ENCODE measurements at places on chromosomes 4 and X.

DNA sequence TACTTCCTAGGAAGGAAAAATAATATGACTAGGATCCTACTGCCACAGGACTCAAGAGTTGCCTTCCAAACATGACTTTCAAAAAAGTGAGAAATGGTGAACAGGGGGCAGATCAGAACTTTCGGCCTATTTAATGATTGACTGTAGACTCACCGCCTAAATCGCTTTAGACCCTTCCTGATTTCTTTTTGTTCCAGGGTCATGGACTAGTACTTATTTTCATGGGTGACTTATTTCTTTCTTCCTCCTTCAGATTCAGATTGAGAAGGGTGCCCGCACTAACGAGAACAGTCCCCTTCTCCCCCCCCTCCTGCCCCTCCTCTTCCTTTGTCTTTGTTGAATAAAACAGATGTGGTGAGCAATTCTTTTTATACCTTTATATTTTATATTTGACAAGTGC is 48.0 kb upstream of the KLHL8 start:
- DNase-seq = no peak

DNA sequence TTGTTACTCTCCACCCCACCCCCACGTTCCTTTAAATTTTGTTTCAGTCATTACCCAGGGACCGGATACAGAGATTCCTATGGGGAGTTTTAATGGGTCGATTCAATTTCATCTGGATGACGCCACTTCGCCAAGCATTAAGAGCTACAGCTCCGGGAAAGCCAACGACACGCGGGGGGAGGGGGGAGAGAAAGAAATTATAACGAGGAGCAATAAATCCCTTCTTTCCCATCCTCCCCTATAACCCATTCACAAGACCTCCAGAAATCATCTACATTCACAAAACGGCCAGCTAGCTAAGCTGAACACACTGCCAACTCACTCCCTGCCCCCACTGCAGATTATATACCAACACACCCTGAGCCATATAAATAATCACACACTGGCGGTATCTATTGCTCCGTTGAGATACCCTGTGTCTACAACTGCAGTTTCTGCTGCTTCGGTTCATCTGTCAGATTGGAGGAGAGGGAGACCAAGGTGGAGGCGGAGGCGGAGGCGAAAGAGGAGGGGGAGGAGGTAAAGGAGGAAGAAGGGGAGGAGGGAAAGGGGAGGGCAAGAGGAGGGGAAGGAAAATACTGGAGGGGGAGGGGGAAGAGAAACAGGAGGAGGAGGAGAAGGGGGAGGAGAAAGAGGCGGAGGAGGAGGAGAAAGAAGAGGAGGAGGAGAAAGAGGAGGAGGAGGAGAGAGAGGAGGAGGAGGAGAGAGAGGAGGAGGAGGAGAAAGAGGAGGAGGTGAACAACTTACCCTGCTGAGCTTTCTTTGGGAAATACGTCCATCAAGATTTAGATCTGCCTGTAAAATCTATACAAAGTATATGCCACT is 113.9 kb upstream of the VAMP7 start:
- DNase-seq = peak; percentile 1

DNA sequence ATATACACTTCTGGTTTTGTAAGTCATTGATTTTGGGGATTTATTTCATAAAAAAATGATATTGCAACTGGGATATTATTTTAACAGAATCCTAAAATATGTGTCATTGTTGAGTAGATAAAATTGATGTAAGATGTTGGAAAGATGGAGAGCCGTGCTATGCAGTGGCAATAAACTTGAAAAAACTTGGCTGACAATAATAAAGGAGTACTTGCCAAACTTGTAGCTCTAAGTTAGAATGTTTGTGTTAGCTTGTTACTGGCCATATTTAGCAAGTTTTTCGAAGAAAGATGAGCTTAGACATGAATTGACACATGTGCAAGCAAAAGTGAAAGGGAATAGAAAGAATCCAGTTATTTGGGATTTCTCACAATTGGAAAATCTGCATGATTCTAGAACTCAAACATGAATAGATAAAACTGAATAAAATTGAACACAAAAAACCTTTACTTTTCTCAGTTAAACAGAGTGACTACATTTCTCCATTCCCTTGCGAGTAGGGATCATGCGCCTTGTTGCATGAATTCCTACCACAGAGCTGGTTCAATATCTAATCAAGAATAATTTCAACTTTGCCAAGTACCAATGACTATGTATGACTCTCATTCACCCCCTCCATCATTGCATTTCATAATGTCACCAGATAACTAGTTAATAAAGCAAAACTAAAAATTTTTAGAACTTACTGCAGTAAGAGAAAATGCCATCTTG is 327.8 kb downstream of the CAMK2D start:
- DNase-seq = no peak

GRCh38 chrX:46637938-46638337 is 64.4 kb downstream of the CHST7 start:
- DNase-seq = no peak

- no peak for DNase-seq
These were observed 1530.5 kb downstream of the PCDH18 start for GRCh38 chr4:136001791-136002190.

DNA sequence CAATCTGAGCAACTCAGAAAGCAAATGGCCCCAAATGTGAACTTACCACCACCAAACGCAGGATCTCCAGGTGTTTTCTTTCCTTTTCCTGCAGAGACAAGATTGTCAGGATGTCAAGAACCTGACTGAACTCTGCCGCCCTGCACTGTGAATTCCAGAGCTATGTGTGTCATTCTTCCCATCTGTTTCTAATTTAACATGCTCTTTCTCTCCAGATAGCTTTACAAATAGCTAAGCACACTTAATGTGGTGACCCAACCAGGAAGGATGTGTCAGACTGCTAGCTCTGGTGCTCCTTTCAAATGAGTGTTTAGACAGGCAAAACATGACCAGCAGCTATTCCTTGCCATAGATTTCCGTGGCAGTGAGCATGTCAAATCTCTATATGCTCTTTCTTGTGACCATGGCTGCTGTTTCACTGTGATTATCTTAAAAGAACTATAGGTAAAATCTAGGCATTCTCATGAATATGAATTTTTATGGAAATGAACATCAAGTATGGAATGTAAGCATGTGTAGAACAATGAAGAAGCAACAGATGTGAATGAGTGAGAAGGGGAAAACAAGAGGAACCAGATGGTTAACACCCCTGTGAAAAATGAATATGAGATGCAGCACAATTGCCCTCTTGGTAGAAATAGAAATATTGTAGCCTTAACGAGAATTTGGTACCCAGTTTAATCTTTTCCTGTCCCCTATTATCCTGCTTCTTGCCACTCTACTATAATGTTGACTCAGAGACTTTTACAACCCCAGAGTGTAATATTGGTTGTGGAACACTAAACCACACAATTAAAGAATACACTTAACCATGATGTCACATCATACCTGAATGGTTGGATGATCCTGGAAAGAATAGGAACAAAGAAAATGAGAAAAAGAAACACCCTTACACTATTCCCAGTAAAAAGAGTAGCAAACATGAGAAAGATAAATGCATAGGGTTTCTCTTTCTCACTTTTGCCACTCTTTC is 247.8 kb upstream of the DKK2 start:
- no peak for DNase-seq

- DNase-seq = no peak
These were observed 178.4 kb upstream of the GPR101 start for GRCh38 chrX:137212078-137212632.

DNA sequence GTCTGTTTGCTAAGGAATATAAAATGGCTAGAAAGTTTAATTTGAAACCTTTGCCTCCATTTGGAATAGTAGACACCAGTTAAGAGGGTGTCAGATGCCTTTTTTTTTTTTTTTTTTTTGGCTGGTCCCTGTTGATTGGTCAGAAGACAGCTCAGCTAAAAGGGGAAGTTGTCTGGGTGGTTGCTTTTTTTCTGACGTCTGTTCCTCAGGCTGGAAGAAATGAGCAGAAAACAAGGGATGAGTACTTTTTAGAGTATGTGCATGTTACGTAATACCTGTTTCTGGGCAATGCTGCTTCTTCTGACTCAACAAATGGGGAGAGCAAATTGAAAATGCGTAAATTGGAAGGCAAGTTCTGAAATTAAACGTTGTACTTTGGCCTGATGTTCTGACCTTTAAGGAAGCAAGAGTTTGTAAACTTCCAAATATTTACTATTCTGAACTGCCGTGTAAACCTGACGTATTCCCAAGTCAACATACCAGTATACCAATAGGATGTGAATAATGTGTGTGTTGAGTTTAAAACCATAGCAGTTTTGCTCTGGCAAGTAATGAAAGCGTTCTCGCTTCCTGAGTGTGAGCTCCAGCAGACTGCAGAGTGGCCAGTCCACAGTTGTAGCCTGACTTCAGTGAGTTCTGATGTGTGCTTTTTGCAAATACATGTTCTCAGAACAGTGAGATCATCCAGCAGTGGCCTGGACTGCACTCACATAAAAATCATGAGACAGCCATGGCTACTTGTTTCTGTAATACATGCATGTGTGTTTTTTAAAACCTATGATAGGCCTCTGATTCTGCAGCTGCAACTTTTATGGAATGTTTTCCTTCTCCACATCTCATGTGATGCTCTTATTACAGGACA is 1.7 kb downstream of the SAT1 start:
- DNase-seq = no peak

GRCh38 chr4:41009411-41009810 is 204.9 kb downstream of the APBB2 start:
- DNase-seq = no peak

- no peak for DNase-seq
These were observed 61.3 kb downstream of the AR start for GRCh38 chrX:67604979-67605703.

DNA sequence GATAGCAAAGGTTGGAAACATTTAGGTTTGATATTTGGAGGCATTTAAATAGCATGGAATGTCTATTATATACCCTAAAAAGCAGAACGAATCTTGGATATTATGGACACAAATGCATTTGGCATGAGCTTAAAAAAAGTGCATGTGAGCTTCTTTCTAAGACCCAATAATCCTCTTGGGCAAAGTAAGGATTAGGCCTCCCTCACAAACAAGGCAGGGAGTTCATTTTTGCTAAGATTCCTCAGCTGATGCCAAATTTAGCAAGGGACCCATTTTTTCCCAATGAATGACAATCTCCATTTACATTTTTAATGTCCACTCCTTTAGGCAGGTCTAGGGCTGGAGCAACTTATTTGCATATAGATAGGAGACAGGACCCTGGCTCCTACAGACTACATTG is 199.8 kb downstream of the SOWAHB start:
- no peak for DNase-seq

- no peak for DNase-seq
These were observed 2.4 kb upstream of the HOPX start for GRCh38 chr4:56683455-56683854.

GRCh38 chrX:72021975-72022374 is 109.7 kb downstream of the RTL5 start:
- no peak for DNase-seq

- no peak for DNase-seq
These were observed 94.4 kb downstream of the NPNT start for GRCh38 chr4:105989485-105990242.

DNA sequence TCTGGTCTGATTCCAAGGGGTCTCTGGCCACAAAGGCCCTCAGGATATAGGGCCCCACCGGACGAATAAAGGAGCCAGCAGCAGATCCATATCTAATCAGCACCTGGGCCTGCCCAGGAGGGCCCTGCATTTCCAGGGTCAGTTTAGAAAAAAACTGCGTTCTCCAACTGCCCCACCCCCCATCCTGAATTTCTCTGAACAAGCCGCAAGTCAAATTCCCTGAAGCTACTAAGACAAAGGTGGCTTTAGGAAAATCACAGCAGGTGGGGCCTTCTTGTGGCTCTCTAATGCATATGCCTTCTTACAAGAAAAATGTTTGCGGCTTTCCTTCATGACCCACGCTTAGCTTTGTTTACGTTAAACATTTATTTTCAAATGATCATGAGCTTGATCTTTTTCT is 76.6 kb downstream of the MBNL3 start:
- no peak for DNase-seq

- peak; percentile 9 for DNase-seq
These were observed 39.4 kb downstream of the PPM1K start for GRCh38 chr4:88244816-88245579.

- DNase-seq = no peak
These were observed 58.2 kb downstream of the TBC1D9 start for GRCh38 chr4:140697709-140698560.

DNA sequence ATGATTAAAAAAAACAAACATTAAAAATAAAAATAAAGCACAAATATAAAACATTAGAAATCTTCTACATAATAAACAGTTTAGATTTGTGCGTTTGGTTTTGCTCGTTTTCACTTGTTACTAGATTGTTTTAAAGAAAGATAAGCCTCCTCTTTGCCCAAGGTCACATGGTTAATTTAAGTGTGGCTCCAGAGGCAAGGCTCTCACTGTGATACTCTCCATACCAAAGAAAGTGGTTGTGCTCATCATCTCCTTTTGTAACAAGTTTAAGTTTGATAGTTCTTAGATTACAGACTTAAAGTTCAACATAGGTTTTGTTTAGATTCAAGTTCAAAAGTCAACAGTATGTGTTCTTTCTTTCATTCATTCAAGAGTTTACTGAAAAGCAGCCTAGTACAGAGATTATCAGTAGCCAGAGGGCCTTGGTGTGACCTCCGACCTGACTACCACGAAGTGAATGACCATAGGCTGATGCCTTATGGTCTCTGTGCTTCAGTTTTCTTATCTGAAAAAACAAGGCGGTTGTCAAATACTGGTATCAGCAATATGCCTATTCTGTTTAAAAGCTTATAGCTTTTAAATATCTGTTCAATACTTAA is 133.2 kb downstream of the ZAR1 start:
- DNase-seq = no peak

- no peak for DNase-seq
These were observed 101.4 kb upstream of the LINC00632 start for GRCh38 chrX:140608111-140608510.

- no peak for DNase-seq
These were observed 1.5 kb downstream of the BEND4 start for GRCh38 chr4:42150653-42151567.

- no peak for DNase-seq
These were observed 16.4 kb upstream of the NUDT10 start for GRCh38 chrX:51316271-51316670.

- DNase-seq = no peak
These were observed 10.9 kb upstream of the PORCN start for GRCh38 chrX:48497871-48498270.

GRCh38 chrX:153906126-153906917 is 1.8 kb downstream of the AVPR2 start:
- no peak for DNase-seq

- no peak for DNase-seq
These were observed 219.5 kb downstream of the SPCS3 start for GRCh38 chr4:176539091-176539784.

GRCh38 chrX:72203421-72203820 is 21.9 kb downstream of the PIN4 start:
- DNase-seq = no peak

- DNase-seq = no peak
These were observed 69.0 kb upstream of the HPF1 start for GRCh38 chr4:169826634-169827187.

DNA sequence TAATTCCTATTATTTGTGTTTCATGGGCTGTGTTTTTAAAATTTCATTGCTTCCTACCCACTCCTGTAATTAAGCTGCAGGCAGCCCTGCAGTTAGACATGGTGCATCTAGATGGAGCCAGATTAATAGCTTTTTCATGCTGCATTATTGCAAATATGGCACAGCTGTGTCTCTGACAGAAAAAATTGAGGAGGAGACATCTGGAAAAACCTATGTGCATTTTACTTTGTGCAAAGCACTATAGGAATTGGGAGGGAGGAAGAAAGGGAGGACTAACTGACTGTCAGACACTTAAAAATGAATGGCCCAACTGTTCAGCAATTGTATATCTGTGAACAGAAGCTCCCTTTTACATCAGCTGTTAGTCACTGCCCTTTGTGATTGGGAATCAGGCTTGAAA is 8.1 kb upstream of the RPGR start:
- no peak for DNase-seq
